ENCODE measurements at places on chromosomes 1 and 21. TPM values are rescaled to one million over a fixed set of nuclear protein-coding genes. Genes with fewer than 3 reads are reported as not detected.

DNA sequence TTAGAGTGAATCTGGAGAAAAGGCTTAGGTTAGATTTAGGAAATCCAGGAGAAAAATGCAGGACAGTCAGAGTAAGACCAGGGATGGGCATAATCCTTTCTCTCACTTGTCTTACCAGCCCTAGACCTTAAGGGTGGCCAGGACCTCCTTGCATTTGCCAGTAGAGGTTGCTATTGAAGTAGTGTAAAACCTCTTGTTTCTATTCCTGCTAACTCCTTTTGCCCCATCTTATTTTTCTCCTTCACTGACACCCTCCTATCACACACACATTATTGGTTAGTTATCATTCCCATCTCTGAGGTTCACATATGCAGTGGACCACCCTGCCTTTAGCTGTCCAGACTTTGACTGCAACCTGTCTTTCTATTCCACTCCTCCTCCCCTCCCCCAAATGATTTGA, 75.0 kb upstream of the MACF1 start:
- no peak for DNase-seq

GRCh38 chr1:30314591-30314990, 408.8 kb downstream of the MATN1 start:
- DNase-seq: no peak

DNA sequence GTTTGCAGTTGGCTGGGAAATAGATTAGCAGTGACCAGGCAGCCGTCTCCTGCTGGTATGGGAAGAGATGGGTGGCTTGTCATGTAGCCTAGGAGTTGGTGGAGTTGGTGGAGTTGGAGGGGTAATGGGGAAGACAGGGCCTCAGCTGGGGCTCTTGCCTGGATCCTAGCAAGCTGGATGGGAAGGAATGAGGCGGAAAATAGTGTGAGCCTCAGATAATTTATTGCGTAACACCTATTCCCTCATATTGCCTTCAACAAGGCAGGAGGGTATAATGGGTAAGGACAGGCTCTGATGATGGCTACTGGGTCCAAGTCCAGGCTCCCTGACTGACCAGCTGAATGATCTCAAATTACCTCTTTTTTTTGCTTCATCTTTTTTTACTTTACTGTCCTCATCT, 12.6 kb downstream of the MAP7D1 start:
- DNase-seq: no peak

DNA sequence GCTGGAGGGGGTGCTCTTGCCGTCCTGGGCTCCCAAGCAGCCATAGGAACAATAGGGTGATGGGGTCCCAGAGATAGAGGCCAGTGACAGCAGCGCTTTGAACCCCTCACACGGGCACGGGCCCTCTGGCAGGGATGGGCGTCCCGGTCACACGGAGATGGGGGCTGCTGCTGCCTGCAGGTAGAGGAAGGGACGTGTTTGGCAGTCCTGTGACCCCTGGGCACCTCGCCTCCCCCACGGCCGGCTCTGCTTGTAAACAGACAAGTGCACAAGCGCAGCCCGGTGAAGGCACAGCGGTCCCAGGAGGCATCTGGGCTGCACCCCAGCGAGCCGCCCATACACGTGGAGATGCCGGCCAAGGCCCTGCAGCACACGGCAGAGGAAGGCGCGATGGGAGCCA, 36.5 kb upstream of the PDE9A start:
- no peak for DNase-seq

KRTAP11-1 gene
- polyA plus RNA-seq: not detected

TINAGL1 gene
- polyA plus RNA-seq: 189 TPM

- DNase-seq: no peak
Observed at GRCh38 chr1:62790716-62791115, 6.8 kb downstream of the ATG4C start.

- no peak for DNase-seq
Observed at GRCh38 chr1:234330843-234331215, 42.4 kb upstream of the COA6 start.

- DNase-seq: no peak
Observed at GRCh38 chr1:222772996-222773379, 36.0 kb downstream of the FAM177B start.

SPATA6 gene
- 1.7 TPM for polyA plus RNA-seq

DNA sequence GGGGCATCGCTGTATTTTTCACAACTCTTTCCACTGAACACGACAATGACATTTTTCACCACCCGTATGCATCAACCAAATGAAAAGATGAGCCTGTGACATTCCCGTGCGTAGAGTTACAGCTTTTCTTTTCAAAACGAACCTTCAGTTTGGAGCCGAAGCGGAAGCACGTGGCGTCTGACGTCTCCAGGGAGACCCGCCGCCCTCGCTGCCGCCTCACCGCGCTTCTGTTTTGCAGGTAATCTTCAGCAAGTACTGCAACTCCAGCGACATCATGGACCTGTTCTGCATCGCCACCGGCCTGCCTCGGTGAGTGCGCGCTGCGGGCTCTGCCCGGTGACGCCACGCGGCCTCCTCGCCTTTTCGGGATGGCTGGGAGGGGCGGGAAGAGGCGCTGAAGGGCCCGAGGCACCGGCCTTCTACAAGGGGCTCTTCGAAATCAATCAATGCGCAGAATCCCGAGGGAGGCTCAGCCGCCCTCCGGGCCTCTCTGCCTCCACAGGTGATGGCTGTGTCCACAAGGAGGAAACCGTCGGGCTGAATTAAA, 32.6 kb downstream of the PDE9A start:
- no peak for DNase-seq

DNA sequence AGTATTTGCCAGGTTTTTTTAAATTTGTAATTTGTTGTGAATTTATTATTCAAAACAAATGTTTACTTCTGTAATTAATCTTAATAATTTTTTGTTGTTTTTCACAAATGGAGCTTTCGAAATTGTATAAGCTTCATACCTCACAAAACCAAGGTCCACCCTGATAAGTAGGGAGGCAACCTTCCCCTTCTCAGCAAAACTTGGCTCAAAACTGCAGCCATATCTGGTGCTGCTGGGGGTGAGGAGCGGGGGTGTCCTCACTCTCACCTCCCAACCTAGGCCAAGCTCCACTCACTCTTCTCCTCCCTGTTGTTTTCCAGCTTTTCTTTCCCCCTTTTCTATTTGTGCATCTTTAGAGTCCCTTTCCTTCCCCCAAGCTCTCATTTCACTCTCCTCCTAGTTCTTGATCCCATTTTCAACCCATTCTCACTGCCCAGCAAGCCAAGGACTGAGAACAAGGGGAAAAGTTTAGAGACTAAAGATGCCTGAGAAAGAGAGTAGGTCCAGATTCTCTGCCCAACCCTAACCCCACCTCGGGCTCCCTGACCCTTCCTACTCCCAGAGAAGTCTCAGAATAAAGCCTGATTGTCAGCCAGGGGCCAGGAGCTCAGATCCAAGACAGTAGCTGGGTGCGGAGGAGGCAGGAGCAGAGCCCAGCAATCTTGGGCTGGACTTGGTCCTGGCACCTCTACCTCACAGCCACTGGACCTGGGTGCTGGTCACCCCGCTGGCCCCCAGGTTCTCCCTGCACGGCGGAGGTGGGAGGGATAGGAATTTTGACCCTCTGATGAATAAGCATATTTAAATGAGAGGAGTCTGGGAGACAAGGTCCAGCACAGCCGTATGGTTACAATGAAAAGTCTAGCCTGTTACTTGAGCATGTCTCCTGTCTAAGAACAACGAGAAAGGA, 8.3 kb upstream of the CFAP45 start:
- no peak for DNase-seq

- no peak for DNase-seq
Observed at GRCh38 chr1:240100371-240100934, 8.8 kb downstream of the FMN2 start.

DNA sequence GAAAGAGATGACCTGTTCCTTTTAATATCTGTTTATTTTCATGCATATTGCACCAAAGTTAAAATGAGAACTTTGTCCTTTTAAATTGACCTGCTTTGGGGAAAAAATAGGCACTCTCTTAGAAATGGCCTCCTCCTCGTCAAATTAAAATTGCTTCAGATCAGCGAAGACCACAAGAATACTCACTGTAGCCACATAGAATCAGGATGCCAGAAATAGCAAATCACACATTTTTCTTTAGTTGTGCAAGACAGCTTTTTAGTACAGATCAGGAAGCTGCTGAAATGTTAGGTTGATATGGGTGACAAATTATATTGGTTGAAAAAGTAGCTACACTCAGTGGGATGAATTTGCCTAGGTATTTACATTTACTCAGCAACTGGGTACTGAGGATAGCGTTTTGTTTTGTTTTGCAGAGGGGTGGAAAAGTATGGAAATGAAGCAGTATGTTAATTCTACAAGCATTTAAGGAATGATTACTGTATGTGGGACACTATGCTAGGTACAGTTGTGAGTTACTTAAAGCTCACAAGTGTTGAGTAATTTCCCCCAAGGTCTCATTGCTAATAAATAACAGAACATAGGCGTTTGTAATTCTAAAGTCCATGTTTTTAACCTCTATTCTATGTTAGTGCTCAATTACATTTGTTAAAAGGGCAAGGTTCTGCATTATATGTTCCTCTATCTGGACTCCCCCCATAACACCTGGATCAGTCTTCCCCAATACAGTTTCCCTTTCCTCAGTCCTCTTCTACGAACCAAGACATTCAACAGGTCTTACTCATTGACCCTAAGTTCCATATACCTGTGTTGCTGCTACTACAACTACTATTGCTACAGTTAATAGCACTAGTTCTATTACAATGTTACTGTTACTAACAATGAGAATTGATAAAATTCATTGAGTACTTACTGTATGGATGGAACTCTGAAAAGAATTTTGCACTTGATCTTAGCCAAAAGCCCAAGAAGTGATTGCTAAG, 99.4 kb upstream of the S1PR1 start:
- DNase-seq: no peak

GRCh38 chr1:76764638-76765454, 102.4 kb upstream of the ST6GALNAC5 start:
- no peak for DNase-seq

TNFRSF4 gene
- polyA plus RNA-seq: not detected

FAM72A gene
- polyA plus RNA-seq: 2.7 TPM

GRCh38 chr1:54800899-54801759, at the start of gene TTC22:
Gene TTC22, minus strand, starts transcription at chr1:54801323. Its CDS starts 160 bp downstream, at chr1:54801163.
- no peak for DNase-seq

DNA sequence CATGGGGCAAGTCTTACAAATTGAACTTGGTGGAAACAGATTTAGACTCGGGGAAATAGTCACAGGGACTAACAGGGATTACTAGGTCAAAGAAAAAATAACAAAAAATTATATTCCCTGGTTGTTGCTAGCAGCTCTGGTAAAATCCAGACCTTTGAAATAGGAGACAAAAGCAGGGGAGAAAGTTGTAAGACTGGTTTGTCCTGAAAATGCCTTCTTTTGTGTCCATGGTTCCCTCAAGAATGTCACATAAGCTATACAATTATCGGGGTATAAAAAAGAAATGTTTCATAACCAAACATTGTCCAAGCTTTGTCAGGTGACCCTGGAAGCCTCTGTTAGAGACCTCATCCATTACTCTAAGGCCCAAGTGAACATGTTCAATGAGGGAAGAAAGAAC, 33.1 kb downstream of the KIAA0319L start:
- DNase-seq: no peak

- no peak for DNase-seq
Observed at GRCh38 chr1:99264201-99265021, at the start of gene PLPPR4. Gene PLPPR4, plus strand, starts transcription at chr1:99264492. Its CDS starts 102 bp downstream, at chr1:99264594.

C4BPA gene
- polyA plus RNA-seq: not detected

MAP1LC3C gene
- polyA plus RNA-seq: not detected

RGS5 gene
- polyA plus RNA-seq: 4.1 TPM

DNA sequence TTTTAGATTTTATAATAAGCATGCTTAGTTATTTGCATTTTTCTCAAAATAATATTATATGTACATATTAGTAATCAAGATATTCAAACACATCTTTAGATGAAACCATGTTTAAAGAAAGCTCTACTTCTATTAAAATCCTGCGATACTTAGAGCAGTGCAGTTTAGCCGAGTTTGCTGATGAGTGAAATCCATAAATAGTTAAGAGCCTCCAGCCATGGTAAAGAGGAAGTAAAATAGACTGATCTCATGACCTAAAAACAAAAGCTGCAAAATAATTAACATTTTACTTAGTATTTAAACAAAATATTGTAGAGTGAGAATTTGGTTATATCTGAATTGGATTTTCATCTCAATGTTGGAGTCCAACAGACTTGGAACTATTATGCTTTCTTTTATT, 147.4 kb upstream of the NRIP1 start:
- DNase-seq: no peak

DNA sequence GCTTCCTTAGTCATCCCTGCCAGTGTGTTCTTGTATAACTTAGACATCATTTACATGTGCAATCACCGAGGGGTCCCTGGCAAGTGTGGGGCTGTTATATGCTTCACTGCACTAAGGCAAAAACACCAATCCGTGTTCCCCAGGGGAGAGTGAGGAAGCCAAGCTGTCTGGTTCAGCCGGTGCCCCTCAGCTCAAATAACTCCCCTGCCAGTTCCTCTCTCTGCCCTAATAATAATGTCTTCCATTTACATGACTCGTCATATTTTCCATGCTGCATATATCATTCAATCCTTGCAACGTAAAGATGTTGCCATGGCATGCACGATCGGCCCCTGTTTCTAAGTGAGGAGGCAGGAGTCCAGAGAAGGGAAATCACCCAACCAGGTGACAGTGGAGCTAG, 24.4 kb upstream of the NDC1 start:
- DNase-seq: no peak

GRCh38 chr1:228373004-228373680, 33.5 kb downstream of the TRIM11 start:
- no peak for DNase-seq

DNA sequence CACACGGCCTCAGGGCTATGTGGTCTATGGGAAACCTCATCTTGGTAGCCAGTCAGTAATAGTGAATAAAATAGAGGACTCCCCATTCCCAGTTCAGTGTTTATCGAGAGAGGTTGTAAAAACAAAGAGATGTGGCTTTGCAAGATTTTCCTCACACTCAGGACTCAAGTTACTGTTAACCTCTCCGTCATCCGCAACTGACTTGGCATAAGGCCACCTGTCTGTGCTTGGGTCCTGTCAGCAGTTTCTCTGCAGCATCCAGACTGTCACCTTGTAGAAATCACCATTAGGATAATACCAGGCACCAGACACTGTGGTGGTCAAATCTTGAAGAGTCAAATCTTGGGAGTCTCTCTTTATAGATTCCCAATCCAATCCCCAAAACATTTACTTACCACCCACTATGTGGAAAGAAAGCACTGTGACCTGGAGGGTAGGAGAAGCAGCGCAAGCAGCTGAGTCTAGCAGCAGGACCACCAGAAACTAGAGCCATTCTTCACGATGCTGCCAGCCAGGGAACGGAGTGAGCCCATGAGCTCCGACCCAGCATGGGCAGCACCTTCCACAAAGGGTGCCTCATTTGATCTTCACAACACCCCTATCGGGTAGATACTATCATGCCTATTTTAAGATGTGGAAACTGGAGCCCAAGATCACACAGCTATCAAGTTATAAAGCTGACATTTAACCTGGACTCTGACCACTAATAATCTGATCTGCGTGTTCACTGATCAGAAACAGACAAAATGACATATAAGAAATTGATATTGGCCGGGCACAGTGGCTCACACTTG, 5.6 kb upstream of the GPR25 start:
- no peak for DNase-seq

Data from keratinocyte (primary cell).